Eye (tissue), 1 donor: ENCODE measurements at places on chromosomes 2 and 18.
A peak's percentile ranks its signal among the peaks of the same experiment; 100 is the strongest.

- DNase-seq = peak; percentile 85
These were observed 85.2 kb downstream of the RBMS1 start for GRCh38 chr2:160408173-160408958.

DNA sequence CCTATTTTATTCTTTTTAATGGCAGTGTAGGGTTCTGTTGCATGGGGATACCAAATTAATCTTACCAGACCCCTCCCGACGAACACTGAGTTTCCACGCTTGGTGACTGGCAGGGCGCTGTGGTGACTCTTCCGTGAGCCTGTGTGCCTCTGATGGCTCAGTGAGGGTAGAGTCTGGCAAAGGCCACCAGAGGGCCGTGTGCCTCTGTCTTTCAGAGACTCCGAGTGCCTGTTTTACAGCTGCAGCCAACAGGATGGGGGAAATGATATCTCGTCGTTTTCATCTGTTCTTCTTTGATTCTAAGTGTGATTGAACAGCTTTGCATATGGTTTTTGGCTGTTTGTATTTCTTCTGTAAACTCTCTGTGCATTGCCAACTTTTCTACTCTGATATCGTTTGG, 99.8 kb downstream of the ZNF236 start:
- peak; percentile 76 for DNase-seq

DNA sequence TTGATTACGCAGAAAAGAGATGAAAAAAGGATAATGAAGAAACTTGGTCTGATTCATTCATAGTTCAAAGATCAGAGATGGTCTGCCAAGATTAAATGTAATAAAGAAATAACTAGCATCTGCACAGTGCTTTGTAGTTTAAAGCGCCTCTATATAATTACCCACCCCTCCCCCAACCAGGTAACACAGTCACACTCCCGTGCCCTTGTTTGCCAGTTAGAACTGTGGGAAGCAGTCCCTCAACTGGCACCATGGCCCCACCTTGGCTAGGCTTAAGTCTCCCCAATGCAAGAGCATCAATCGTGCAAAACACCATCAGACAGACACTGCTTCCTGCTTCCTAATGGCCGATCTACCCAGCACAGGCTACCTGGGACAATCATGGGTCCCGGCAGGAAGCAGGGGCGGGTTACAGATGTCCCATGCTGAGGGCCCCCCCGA, 11.6 kb downstream of the ADCY3 start:
- DNase-seq = no peak

GRCh38 chr2:237665713-237666143, 38.3 kb downstream of the LRRFIP1 start:
- DNase-seq = peak; percentile 55

DNA sequence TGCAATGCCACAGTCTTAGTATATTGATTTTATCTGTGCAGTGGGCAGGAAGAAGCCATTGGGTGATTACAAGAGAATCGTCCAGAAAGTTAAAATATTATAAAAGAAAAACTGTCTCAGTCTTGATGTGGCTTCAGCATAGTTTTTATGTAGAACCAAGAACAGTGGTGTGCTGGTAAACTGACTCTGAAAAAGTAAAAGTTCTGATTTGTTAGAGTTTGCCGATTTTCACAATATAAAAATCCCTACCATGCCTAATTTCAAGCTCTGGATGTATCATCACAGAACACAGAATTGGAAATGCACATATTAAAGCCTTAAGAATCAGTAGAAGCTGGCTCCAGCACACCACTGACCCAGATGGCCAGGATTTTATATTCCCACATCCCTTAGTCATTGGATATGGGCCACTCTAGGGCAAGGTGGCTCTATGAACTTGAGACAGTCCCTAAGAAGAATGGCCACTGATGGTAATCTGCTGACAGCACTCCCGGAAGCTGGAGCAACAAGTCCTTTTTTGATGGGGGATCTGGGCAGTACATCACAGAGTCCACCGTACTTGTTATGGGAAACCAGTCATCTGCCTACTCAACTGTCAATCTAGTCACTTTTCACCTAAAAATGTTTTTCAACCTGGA, 9.3 kb upstream of the PLEKHM3 start:
- no peak for DNase-seq

DNA sequence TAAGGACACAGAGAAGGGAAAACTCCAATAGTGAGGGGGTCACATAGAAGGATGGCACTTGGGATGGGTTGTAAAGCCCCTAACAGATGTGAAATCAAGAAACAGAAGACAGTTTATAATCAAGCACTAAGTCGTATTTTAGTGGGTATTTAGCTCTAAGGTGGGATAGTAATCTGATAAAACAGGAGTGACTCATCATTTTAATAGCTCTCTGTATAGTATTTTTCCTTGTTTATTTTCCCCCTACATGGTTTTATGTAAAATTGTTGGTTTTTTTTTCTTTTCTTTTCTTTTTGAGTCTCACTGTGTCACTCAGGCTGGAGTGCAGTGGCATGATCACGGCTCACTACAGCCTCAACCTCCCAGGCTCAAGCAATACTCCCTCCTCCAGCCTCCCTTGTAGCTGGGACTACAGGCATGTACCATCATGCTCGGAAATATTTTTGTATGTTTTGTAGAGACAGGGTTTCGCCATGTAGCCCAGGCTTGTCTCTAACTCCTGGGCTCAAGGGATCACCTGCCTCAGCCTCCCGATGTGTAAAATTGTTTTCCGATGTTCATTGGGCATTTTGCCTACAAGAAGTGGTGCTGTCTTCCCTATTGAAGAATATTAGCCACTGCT, 142.6 kb upstream of the SERPINE2 start:
- no peak for DNase-seq

- DNase-seq = no peak
These were observed 245.4 kb downstream of the GALR1 start for GRCh38 chr18:77495079-77495478.

DNA sequence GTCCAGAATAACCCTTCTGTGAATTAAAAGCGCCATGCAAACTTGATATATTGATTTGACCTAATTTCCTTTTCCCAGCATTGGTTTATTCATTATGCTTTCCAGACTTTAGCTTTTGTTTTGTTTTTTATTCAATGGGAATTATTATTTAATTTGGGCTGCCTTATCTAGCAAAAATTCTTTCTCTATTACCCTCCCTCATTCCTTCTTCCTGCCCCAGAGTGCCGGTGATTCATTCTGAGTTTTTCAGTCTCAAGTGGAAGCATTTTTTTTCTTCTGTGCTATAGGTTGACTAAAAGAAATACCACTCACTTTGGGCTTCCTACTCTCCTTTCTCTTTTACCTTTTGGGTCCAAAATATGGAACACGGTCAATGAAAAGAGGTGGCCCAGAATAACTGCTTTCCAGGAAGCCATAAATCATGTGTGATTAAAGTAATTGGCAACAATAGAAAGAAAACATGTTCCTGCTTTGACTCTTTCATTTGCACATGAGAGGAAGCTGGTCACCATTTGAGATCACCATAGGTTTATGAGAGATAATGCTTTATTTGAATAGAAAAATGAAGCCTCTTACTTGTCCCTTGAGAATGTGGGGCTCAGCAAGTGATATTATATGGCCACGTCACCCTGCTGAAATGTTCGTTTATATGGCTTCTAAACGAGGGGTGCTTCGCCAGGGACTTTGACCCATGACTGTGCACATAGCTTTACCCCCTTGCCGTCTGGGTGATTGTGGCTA, 422.8 kb upstream of the ZEB2 start:
- no peak for DNase-seq

DNA sequence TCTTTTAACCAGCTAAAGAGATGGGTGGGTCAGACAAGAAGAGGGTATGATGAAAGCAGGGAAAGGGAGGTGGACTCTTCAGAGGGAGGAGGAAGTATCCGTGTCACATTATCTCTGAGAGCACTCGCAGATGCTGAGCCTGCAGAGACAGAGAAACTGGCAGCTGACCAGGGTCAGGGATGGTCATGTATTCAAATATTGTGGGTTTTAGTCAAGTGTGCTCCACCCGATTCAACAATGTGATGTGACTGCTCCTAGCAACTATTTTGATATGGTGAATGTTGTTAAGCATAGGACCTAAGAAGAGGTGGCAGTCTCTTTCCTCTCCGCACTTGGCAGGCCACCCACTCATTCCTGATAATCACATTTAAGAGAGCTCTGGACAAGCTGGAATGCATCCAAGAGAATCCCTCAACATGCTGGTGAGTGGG, 1.3 kb upstream of the CLIP4 start:
- DNase-seq = no peak

DNA sequence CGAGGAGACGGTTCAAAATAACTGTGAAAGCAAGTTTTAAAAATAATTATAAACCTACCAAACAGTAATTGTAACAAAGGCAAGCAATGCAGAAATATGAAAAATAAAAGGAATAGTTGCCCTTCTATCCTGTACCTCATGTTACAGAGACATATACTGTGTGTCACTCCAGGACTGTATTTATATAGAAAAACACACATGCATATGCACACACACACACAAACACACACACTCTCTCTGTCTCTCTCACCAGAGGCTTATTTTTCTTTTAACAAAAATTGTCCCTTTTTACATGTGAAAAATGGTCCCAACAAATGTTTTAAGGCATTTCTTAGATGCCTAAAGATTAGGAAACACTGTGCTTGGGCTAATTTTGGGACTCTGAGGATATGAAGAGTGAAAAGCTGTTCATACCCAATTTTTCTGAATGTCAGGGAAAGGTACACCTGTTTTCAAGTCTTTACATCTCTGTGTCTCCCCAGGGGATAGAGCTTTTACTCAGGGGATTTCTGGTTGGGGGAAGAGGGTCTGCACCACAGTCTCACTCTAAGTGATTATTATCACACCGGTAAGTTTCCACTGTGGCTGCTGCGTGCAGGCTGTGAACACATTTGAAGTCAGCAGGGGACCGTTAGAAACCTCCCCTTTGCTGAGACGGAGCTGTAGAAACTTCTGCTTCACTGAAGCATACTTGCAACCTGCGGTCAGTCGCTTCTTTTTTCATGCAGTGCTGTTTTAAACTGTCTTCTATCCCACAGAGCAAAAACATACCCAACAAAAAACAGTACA, 51.4 kb upstream of the SPAG16 start:
- peak; percentile 63 for DNase-seq

GRCh38 chr2:199470672-199471442, 13.1 kb upstream of the SATB2 start:
- peak; percentile 56 for DNase-seq

- peak; percentile 48 for DNase-seq
These were observed 9.6 kb upstream of the KCNG2 start for GRCh38 chr18:79787865-79788733.

DNA sequence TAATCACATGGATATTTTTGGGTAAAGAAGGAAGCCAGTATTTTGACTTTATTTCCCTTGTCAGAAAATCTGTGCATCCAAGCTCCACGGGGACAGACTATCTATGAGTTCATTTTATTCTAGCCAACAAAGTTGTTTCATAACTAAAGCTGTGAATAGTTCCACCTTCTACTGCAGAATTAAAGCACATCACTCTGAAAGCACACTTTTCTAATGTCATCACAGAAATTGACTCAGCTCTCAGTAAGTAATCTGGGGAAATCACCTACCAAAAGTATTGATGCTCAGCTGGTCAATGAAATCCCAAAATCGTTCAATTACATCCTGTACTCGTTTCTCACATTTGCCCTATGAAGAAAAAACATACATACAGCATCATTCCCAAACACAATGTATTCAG, 19.1 kb downstream of the IAH1 start:
- no peak for DNase-seq

DNA sequence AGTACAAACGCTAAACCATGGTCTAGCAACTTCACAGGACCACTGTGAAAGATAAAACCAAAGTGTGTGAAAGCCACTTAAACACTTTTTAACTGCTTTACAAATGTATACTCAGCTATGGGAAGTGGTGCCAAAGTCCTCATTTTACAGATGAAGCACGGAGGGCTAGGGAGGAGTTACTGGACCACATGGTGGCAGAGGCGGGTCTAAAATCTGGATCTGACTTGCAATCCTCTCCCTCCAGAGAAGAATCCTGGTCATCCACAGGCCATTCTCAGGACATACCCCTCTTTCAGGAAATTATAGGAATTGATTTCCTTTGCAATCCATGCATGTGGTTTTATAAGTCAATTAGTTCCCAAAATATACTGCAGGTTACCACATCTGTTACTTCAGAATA, 84.6 kb upstream of the GYPC start:
- no peak for DNase-seq
